CD4-positive, alpha-beta T cell treated with Interleukin-4 for 1 hour (primary cell): ENCODE measurements at places on chromosomes 3 and 15.

DNA sequence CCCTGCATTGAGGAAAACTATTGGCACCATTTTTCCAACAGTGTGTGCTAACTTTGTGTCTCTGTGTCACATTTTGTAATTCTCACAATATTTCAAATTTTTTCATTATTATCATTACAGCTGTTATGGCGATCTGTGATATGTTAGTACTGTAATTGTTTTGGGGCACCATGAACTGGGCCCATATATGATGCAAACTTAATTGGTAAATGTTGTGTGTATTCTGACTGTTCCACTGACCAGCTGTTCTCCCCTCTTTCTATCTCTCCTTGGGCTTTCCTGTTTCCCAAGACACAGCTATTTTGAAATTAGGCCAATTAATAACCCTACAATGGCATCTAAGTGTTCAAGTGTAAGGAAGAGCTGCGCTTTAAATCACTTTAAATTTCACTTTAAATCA, 2.2 kb upstream of the CYP8B1 start:
- no peak for DNase-seq

- no peak for DNase-seq
Measured at GRCh38 chr15:91549581-91549980, 303.9 kb upstream of the SLCO3A1 start.

DNA sequence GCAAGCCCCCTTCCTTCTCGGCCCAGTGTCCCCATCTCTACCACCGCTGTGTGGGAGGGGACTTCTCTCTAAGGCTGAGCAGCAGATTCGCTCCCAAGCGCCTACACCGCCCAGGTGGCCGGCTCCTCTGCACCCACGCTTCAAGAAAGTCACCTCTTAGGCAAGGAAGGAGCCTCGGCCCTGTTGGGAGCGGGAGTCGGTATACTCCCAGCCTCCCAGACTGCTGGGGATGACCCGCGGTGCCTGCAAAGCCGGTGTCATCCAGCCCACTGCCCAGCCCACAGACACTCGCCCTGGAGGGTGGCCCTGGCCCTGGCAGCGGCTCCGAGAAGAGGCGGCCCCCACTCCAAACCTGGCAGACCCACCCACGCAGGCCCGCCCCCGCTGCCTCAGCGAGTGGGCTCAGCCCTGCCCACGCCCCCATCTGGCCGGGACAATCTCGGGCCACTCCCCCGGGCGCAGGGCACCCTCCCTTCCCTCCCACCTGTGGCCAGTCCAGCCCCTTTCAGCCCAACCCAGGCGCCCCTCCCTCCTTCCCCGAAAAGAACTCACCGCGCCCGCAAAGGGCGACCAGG, 396 bp downstream of the CHRNB4 start:
- DNase-seq, result no peak

- DNase-seq, result no peak
Measured at GRCh38 chr15:39290711-39291435, 290.0 kb upstream of the THBS1 start.

DNA sequence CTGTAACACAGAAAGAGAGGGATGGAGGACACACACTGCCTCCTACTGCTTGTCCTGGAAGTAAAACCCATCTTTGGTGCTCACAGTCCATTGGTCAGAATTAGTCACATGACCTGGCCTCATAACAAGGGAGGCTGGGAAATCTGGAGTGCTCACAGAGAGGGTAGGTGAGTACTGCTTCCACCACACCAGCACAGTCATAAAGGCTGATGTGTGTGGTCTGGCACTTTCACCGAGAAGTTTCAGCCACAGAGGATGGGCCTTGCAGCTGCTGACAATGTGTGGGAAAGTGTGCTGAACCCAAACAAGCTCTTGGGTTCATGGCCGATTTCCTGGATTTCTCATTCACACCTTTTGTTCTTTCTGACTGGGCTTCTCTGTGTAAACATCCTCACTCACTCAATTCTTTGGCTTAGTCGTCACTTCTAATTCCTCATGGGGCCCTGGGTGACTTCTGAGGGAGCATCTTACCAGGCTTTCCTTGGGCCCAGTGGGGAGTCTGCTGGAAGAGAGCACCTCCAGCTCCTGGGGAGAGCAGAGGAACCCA, 100.7 kb downstream of the ASB7 start:
- no peak for DNase-seq

- no peak for DNase-seq
Measured at GRCh38 chr15:87269566-87269965, 987.0 kb downstream of the NTRK3 start.

GRCh38 chr3:158728061-158728377, 4.2 kb downstream of the RARRES1 start:
- DNase-seq, result no peak

DNA sequence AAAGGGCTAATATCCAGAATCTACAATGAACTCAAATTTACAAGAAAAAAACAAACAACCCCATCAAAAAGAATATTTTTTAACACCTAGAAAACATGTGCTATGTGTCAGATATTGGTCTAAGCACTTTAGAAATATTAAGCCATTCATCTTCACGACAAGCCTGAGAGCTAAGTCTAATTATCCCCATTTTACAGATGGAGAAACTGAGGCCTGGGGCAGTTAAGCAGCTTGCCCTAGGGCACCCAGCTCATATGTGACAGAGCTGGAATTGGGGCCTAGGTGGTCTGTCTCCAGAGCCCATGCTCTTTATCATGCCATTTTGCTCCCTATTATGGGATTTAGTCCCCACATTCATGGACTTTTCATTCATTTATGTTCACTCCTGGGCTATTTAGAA, 92.8 kb downstream of the CYP19A1 start:
- no peak for DNase-seq
